ENCODE measurements at places on chromosomes 6 and 20. TPM values are rescaled to one million over a fixed set of nuclear protein-coding genes. Genes with fewer than 3 reads are reported as not detected.

The PSORS1C2 gene
- total RNA-seq: not detected

The PSMB9 gene
- total RNA-seq: 23.4 TPM

The C20orf144 gene
- total RNA-seq: 0.13 TPM

The ZKSCAN4 gene
- 5.7 TPM for total RNA-seq

The TUBB2B gene
- total RNA-seq: 1.4 TPM

The TPBG gene
- total RNA-seq: 25.4 TPM

The TLDC2 gene
- total RNA-seq: 0.19 TPM

The MYB gene
- total RNA-seq: 0.53 TPM

The COL21A1 gene
- 28.5 TPM for total RNA-seq

The FAM162B gene
- total RNA-seq: 0.40 TPM

The SMOC2 gene
- total RNA-seq: 0.25 TPM

The IL17A gene
- total RNA-seq: not detected

The PRICKLE4 gene
- 0.26 TPM for total RNA-seq

The ZNF311 gene
- 1.3 TPM for total RNA-seq

The COL9A3 gene
- total RNA-seq: 0.26 TPM

The KCNB1 gene
- total RNA-seq: under 0.01 TPM

The BCKDHB gene
- total RNA-seq: 9.3 TPM

The TGM2 gene
- total RNA-seq: 592 TPM

The CYP24A1 gene
- total RNA-seq: not detected

The SLC22A2 gene
- total RNA-seq: 0.13 TPM

The COL9A1 gene
- total RNA-seq: not detected

The CD93 gene
- 13.4 TPM for total RNA-seq

The PGC gene
- not detected for total RNA-seq

The SMPD2 gene
- 14.3 TPM for total RNA-seq

The CFAP206 gene
- 0.31 TPM for total RNA-seq

The VGLL2 gene
- not detected for total RNA-seq

The LRRC73 gene
- total RNA-seq: 0.79 TPM

The KIAA1755 gene
- 10.0 TPM for total RNA-seq

The ATP6V1G2 gene
- total RNA-seq: 3.3 TPM

The CRISP2 gene
- total RNA-seq: not detected

The SMLR1 gene
- total RNA-seq: not detected

The DDO gene
- total RNA-seq: 5.5 TPM

The PRRC2A gene
- 39.6 TPM for total RNA-seq

The SMIM26 gene
- total RNA-seq: 62.5 TPM

The SPEF1 gene
- total RNA-seq: 0.12 TPM

The GPX5 gene
- not detected for total RNA-seq

The VSTM2L gene
- 0.53 TPM for total RNA-seq

The TM9SF4 gene
- 24.3 TPM for total RNA-seq

The MOXD1 gene
- total RNA-seq: 29.5 TPM

The HTR1B gene
- total RNA-seq: 0.06 TPM

The HUS1B gene
- 0.66 TPM for total RNA-seq

The CRIP3 gene
- total RNA-seq: 0.19 TPM

The C6orf47 gene
- 22.2 TPM for total RNA-seq

The WFDC12 gene
- total RNA-seq: not detected

The RIPOR2 gene
- 5.4 TPM for total RNA-seq

The RCAN2 gene
- 10.4 TPM for total RNA-seq

The MLN gene
- not detected for total RNA-seq

The C6orf141 gene
- 0.25 TPM for total RNA-seq

The CUL9 gene
- total RNA-seq: 23.7 TPM

The NECAB3 gene
- total RNA-seq: 14.4 TPM

The GNRH2 gene
- total RNA-seq: 0.26 TPM

The LY6G5C gene
- total RNA-seq: 0.40 TPM

The NKAIN4 gene
- total RNA-seq: not detected

Measured in aortic smooth muscle cell (primary cell).